ENCODE measurements at places on chromosomes 1 and 21. TPM values are rescaled to one million over a fixed set of nuclear protein-coding genes. Genes with fewer than 3 reads are reported as not detected.

The GREM2 gene
- polyA plus RNA-seq: not detected

The CHI3L2 gene
- polyA plus RNA-seq: not detected

The OR2L2 gene
- polyA plus RNA-seq: not detected

The KCNJ15 gene
- polyA plus RNA-seq: 2.4 TPM

The CSF3R gene
- polyA plus RNA-seq: not detected

The VPS45 gene
- 24.8 TPM for polyA plus RNA-seq

The CELA2A gene
- not detected for polyA plus RNA-seq

The RNU1-4 gene
- 206 TPM for polyA plus RNA-seq

The TCHHL1 gene
- not detected for polyA plus RNA-seq

The LRRC3 gene
- polyA plus RNA-seq: 4.9 TPM

The GPR157 gene
- polyA plus RNA-seq: 1.2 TPM

The SYPL2 gene
- 0.02 TPM for polyA plus RNA-seq

The THRAP3 gene
- polyA plus RNA-seq: 38.0 TPM

The F13B gene
- polyA plus RNA-seq: not detected

The COPA gene
- 127 TPM for polyA plus RNA-seq

The PDZK1IP1 gene
- 0.52 TPM for polyA plus RNA-seq

The PGD gene
- polyA plus RNA-seq: 196 TPM

The DMRTA2 gene
- polyA plus RNA-seq: not detected

The SPRR2B gene
- polyA plus RNA-seq: not detected

All from endothelial cell of umbilical vein (primary cell).